ENCODE measurements at places on chromosomes 11 and 22.

- no peak for DNase-seq
Measured at GRCh38 chr11:1947592-1948237, 583 bp downstream of the MRPL23 start.

DNA sequence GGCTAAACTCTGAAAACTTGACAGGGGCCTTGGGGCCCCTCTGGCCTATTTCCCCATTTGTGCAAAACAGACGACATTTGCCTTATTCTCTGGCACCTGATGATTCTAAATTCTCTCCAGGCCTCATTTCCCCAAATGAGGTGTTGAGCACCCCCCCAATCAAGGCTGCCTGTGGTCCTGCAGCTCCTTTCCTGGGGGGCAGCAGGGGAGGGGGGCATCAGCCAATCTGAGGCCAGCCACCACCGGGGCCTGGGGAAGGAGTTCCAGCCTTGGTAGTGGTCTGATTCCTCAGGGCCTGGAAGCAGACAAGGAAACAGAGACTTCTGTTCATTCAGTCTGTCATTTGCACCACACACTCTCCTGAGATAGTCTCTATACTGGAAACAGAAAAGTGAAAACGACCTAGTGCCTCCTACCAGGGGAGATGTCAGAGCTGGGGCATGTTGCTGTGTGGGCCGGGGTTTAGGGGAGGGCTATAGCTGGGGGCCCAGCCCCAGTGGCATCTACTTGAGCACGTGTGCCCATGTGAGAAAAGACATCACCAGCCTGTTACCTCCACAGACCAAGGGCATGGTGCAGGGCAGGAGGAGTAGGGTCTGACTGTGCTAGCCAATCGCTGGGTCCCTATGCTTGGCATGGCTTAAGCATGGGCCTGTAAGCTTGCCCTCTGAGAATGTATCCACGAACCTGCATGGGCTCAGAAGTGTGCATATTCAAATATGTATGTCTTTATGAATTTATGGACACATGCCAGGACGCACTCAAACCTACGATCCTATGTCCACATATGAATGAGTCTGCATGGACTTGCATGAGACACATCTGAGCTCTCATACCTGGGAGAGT is 1.8 kb upstream of the TPBGL start:
- DNase-seq = no peak

GRCh38 chr22:37589636-37590035 is 9.7 kb upstream of the LGALS2 start:
- no peak for DNase-seq

GRCh38 chr11:3221408-3222002 is 2.9 kb upstream of the MRGPRG start:
- peak; percentile 10 for DNase-seq

DNA sequence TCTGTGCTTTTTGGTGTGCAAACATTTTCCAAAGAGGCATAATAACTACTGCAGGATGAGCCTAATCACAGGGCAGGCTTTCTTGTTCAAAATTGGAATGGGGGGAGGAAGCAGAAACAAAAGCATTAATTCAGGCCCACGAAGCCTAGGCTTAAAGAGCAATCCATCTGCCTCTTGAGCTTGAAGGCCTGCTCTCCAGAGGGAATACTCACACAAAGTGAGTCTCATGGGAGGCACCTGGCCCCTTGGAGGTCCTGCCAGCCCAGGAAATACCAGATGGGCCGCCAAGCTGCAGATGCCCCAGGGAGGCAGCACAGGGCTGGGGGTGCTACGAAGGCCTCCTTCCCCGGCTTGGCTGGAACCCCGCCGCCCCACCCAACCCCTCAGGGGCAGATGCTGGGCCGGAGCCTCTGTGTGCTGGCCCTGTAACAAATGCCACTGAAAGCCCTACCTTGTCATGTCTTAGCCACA is 39.3 kb upstream of the COMT start:
- DNase-seq = no peak

Data from GM23248 (cell line).